ENCODE measurements at places on chromosomes 12 and 14.
A peak's percentile ranks its signal among the peaks of the same experiment; 100 is the strongest.

GRCh38 chr14:95226801-95227200 lies 69.5 kb upstream of the DICER1 start:
- DNase-seq, result no peak

DNA sequence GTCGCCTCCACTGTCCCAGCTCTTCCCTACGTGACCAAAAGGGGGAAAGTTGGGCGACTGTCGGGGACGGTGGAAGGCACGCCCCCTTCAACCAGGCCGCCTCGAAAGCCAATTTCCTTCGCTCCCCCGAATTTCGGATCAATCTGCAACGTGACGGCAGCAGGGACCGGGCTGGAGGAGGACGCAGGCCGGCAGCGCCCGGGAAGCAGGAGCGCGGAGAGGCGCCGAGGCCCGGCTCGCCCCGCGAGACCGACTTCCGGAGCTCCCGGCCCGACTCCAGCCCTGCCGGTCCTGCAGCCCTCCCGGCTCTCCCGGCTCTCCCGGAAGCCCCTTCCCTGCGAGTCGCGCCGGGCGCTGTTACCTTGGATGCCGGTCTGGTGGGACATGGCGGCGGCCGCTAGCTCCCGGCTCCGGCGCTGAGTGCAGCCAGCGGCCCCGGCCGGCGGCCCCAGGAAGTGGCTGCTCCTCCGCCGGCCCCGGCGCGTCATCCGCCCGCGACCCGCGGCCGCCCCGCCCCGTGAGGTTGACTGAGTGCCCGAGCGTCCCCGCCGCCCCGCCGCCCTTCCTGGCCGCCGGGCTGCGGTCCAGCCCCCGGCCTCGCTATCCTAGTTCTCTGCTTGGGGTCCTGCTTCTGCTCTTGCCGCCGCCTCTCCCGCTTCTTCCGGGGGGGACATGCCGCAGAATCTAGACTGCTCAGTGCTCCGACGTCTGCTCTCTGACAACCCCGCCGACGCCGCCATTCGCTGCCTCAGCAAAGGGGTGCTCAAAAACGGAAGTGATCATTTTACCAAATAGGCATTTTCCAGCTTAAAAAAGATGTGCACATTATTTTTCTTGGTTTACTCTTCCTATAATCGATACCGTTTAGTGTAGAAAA lies at the start of gene TWF1:
TSS of gene TWF1 (minus strand) at position 458 of the 877 bp plus-strand sequence. CDS start at position 386, 72 bp downstream.
- DNase-seq, result peak; percentile 96

GRCh38 chr12:40734276-40734675 lies 42.0 kb downstream of the CNTN1 start:
- no peak for DNase-seq

GRCh38 chr12:121423682-121424623 lies 24.0 kb downstream of the RNF34 start:
- no peak for DNase-seq

DNA sequence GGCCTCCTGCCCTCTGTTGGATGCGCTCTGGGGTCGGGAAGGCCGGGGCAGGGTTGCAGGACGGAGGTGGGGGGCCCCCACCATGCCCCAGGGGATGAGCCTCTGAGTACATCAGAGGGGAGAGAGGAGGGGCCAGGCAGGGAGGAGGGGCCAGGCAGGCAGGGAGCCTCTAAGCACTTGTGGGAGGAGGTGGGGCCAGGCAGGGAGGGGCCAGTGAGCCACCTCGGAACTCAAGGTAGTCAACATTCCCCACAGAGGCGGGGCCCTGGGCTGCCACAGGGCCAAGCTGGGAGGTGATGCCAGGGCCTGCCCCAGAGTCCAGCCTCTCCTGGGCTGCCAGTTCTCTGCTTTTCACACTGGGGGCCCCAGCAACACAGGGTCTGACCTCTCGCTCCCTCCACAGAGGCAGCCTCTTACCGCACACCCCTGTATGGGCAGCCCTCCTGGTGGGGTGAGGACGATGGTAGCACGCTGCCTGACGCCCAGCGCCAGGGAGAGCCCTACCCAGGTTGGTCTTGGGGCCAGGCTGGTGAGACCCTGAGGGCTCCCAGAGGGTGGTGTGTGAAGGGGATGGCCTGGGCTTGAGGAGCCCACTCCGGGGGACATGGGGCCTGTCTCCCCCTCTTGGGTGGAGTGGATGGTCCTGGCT lies 17.4 kb downstream of the CEP170B start:
- no peak for DNase-seq

DNA sequence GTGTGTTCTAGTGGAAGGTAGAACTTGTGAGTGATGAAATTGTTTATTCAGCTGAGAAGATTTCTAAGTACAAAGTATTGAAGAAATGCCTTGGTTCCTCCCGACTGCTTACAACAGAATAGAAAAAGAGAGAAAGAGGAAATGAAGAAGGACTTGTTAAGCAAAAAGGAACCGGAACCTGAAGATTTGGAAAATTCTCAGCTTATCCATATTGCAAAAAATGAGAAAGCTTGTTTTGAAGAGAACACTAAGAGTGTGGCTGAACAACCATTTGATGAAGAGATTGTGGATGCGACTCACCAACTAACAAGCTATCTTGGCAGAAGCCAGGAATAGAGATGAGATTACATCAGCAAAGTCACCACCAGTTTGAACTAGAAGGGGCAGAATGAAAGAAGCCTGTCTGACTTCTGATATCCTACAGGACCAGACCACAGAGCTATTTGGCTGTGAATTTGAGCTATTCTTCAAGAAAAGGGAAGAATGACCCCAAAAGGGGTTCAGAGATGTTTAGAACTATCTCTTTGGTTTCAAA lies 15.1 kb downstream of the NDUFA9 start:
- DNase-seq, result no peak

DNA sequence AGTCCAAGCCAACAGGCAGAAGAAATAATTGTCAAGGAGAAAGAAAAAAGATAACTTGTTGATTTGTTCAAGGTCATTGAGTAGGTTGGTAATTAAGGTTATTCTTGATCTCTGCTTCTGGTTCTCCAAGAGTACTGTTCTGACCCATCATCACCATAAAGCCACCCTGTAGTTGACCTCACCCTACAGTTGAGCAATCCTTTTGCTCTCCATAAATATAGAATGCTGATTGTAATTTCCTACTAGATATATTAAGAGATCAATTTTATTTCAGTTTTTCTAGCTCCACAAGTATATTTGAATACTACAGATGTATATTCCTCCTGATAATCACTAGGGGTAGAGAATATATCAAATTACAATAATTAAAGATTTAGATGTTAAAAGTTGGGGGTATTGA lies 350.5 kb upstream of the PDE3A start:
- DNase-seq, result no peak

DNA sequence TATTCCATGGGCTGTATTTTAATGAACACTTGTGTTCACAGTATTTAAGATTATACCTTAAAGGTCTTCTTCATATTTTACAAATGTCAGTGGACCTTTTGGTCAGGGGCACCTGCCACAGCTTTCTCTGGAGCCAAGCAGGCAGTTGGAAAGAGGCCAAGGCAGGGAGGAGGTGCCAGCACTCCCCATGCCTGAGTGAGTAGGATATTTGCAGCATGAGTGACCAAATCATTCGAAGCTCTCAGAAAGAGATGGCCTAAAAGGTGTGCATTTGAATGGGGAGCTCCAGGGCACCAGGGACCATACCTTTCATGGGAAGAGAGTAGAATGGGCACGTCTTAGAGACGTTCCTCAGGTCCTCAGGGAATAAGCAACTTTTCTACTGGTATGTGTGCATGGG lies 121.6 kb downstream of the GPR135 start:
- DNase-seq, result no peak

- DNase-seq, result no peak
These were observed 47.5 kb downstream of the NOS1 start for GRCh38 chr12:117313926-117314325.

- DNase-seq, result peak; percentile 55
These were observed 82.5 kb upstream of the EVL start for GRCh38 chr14:99982537-99983250.

- no peak for DNase-seq
These were observed 18.0 kb downstream of the SLC24A4 start for GRCh38 chr14:92340931-92341330.

- DNase-seq, result no peak
These were observed 173.4 kb upstream of the ATP2B1 start for GRCh38 chr12:89882050-89882449.

DNA sequence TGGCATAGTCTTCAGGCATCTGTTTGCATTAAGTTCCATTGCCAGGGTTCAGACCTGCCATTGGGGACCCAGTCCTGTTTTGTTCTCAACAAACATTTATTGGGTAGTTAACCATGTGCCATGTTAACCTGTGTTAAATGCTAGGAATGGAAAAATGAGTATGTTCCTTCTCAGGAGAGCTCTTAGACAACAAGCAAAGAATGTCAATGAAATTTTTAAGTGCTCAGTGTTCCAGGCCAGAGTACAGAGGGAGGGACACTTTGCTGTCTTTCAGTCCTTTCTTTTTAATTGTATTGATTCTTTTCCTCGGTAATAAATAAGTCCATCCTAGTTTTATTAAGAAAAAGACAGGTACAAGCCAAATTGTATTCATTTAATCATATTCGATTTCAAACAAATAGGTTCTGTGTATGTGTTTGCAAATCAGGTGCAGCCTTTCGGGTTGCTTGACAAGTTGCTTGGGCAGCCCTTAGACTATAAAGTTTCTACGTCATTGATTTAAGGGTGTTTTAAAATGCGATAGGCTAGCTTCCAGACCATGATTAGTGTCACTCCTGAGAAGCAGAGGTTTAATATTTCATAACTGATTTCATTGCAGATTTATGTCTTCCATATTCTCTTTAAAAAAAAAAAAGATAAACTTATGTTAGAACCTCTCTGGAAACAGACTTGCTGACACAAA lies 123.1 kb downstream of the DERA start:
- DNase-seq, result no peak

DNA sequence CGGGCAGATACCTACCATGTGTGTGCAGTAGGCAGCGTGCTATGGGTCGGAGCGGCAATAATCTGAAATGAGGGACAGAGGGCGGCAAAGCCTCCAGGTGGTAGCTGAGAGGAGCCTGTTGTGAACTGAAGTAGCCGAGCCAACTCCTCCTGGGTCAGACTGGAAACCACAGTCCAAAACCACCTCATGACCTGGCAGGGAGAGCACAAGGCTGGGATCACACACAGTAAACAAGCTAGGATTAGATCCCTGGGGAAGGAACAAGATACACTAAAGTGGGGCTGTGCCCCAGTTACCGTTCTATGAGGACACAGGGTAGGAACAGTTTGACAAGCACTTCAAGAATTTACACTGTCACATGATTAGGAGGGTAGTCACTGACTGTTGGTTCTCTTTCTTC lies 49.0 kb downstream of the AREL1 start:
- no peak for DNase-seq

DNA sequence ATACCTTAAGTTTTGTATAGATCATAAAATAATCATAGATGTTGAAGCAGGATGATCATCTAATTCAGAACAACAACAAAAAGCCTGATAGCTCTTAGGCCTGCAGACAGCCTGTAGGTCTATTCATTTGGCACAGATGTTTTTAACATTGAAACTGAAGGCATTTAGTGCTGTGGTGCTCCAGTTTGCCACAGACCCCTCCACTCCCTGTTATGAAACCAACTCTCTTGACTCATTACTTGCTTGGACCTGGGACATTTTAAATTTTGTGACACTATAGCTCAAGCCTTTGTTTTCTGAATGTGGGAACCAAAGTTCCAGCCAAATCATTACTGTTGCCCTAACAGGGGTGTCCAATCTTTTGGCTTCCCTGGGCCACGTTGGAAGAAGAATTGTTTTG lies 9.1 kb downstream of the PRKCH start:
- no peak for DNase-seq

DNA sequence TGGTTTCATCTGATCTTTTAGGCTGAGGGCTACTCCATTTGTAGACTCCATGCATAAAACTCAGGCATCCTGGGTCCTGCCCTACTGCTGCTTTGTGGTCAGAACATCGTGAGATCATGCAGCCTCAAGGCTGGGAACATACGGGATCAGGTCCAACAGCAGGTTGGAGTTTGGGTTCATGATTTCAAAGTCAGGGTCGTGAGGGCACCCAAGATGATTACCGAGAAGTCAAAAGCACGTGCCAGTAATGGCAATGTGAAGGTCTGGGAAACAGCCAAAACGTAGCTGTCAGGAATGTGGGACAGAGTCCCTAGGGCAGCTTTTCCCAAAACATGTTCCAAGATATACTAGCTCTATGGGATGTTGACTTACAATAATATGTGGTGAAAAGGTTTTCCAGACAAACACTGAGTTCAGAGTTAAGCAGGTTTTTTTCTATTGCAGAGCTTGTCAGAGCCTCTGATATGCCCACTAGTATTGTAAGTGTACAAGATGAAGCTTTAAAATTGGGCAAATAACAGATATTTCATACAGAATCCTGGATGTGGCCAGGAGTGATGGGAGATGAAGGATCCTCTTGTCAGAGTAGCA lies 130.3 kb upstream of the DNM1L start:
- DNase-seq, result no peak

GRCh38 chr14:56057071-56057741 lies 61.0 kb upstream of the PELI2 start:
- DNase-seq, result no peak

GRCh38 chr12:6978611-6979011 lies 7.9 kb downstream of the EMG1 start:
- DNase-seq, result no peak

GRCh38 chr12:27966870-27967269 lies 5.7 kb downstream of the PTHLH start:
- DNase-seq, result no peak

DNA sequence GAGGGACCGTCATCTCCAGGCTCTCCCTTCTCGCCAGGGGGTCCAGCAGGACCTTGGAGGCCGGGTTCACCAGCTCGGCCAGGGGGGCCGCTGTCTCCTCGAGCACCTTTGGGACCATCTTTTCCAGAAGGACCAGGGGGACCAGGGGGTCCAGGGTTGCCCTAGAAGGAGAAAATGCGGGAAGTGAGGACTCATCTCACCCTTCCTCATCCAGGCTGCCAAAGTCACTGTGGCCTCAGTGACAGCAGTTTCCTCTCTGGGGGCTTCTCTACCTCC lies 15.1 kb downstream of the TMEM106C start:
- no peak for DNase-seq

- DNase-seq, result no peak
These were observed 128.0 kb downstream of the NDUFA12 start for GRCh38 chr12:94875525-94875924.
